Adrenal gland (tissue), 19 donors: ENCODE measurements at places on chromosomes 4 and X. TPM values are rescaled to one million over a fixed set of nuclear protein-coding genes. Genes with fewer than 3 reads are reported as not detected.
A peak's percentile ranks its signal among the peaks of the same experiment; 100 is the strongest.

RAB41 gene
- polyA plus RNA-seq: not detected

IL2 gene
- polyA plus RNA-seq: not detected

DNA sequence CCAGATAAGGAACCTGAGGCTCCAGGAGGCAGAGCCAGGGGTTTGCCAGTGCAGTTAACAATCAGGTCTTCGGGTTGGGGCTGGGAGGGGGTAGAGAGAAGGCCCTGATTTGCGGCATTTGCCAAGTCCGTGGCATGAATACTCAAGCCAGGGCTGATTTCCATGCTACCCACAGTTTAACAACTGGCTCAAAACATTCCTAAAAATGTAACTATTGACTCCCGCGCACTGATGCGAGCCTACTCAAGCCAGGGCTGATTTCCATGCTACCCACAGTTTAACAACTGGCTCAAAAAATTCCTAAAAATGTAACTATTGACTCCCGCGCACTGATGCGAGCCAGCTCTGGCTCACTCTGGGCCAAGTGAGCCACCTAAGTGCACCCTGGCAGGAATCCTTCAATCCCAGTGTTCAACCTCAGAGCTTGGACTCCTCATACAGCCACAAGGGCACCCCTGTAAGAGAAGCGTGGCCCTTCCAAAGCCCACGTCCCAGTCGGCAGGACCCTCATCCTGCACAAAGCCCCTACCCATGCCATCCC is 75.6 kb downstream of the PPP2R2C start:
- DNase-seq: no peak

MTMR8 gene
- 2.0 TPM for polyA plus RNA-seq

GRIA3 gene
- 30.2 TPM for polyA plus RNA-seq

DNA sequence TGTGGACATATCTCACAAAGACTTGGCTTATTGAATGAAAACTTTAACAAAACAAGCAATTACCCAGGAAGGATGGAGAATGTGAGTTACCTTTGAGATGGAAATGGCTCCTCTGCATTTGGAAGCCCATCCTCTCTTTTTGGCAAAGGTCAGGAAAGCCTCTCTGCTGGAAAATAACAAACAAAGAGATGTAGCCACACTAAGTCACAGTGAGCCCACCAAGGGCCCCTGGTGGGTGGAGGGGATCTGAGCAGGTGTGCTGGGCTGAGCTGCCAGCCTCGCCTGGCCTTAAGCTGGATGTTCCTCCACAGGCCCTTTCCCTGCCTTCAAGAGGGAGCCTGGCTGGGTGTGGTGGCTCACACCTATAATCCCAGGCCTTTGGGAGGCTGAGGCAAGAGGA is 269.2 kb downstream of the HNRNPD start:
- DNase-seq: no peak

- no peak for DNase-seq
These were observed 17.0 kb upstream of the TMEM144 start for GRCh38 chr4:158193171-158193749.

CXorf66 gene
- polyA plus RNA-seq: not detected

GLRA3 gene
- 0.13 TPM for polyA plus RNA-seq

SLC35A2 gene
- 33.5 TPM for polyA plus RNA-seq

NDST3 gene
- polyA plus RNA-seq: 0.10 TPM

DNA sequence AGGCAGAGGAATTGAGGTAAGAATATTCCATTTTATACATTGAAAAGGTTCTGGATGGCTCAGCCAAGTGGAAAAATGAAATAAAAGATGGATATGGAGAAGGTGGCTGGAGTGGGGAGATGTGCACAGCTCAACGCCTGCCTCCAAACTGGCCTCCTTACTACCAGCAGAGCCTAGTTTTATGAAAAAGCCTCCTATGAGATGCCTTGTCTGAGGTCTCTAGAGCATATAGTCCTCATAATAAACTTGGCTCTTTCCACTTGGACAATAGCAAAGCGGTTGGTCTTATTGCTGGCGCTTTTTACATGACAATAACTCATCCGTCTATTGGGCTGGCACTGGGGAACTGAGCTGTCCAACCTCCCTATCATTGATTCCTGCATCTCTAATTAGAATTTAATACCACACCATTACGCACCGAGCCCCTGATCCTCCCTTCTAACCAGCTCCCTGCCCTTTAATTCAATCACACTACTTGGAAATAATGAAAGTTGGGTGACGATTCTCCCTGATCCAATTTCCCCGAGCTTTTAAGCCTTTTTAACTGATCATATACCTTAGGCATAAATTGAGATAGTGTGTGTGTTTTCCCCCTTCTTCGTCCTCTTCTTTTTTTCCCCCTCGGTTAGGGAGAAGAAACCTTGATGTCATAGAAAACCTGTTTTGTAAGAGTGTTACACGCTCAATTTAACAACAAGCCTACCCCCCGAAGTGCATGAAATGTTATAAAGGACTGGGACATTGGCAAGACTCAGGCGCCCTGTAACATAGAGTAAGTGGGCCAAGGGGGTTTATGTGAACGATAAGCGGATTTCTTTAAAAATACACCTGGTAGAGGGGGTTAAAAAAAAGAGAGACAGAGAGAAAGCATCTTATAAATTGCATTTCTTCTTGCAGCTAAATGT is at the start of gene PHOX2B:
PHOX2B (minus strand) TSS at position 155 of the 905 bp plus-strand sequence; CDS start at position 40, 115 bp downstream.
- DNase-seq: no peak

DNA sequence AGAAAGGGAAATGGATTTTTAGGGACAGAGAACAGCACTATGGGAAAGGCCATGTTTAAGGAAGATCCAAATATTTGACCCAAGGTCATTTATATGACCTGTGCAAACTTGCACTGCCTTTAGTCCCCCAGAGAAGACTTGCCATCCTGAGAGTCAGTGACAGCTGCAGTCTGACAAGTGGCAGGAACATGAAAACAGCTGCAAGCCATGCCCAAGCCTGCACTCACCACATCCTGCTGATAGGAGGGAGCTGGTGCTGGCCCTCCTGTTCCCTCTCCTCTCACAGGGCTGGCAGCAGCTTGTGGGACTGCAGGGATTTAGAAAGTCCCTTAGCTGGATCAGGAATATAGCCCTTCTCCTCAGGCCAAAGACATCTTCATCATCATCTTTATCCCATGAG is 187.7 kb downstream of the RAP1GDS1 start:
- no peak for DNase-seq

- DNase-seq: no peak
These were observed 193.4 kb upstream of the GPR101 start for GRCh38 chrX:137227151-137227550.

DNA sequence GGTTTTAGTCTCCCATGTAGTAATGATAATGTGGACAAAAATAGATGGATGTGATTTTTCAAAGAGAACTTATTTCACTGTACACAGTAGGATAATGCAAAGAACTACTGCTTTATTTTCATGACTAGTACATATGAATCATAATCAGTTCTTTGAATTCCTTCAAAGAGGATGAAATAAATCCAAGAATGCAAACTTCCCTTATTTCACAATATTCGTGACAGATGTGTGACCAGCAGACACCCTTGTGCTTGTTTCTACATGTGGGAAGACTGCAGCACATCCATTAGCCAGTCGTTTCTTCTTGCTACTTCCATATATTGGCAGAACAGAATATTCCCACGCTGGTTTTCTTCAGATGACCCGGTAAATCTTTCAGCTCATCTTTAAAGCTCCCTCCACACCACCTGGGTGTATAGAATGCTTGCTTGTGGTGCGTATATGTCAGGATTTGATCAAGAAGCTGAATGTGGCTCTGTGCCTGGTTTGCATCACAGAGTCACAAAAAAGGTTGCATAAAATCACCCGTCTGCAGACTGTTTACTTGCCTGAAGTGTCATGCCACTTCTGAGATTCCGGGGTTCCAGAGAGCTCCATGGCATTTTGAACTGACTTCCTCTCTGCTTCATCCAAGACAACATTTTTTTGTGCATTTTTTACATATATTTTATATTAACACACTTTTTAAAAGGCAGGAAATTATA is 47.7 kb upstream of the FAT4 start:
- no peak for DNase-seq

DNA sequence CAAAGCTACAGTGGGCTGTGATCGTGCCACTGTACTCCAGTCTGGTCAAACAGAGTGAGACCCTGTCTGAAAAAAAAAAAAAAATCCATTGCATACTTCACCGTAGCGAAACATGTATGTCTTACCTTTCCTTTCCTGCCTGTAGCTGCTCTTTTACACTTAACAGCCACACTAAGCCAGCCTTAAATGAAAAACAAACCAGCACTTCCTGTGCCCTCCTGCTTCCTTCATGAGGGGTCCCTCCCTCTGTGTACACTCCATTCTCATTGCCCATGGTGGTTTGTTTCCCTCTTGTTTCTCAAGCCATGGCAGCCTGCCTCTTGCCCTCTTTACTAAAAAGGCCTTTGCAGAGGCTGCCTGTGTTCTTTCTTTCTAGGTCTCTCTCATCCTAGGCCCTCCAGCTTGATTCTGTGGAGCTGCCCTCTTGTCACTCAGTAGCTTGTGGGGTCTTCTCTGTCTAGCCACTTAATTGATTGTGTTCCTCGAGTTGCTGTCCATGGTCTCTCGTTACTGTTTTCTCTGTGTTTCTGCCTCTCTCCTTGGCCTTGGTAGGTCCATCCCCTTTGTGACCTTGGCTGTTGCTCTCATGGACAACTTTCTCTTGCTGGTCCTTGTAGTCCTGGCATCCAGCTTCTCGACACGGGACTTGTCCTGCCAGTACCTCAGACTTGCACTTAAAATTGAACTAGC is 52.1 kb upstream of the MSANTD1 start:
- DNase-seq: no peak

RPL10 gene
- polyA plus RNA-seq: 3,645 TPM

GRCh38 chrX:123085311-123085940 is 98.7 kb upstream of the GRIA3 start:
- no peak for DNase-seq

TRIM61 gene
- 1.5 TPM for polyA plus RNA-seq

LEF1 gene
- polyA plus RNA-seq: 24.9 TPM

GRCh38 chrX:33434256-33435092 is 223.1 kb upstream of the DMD start:
- DNase-seq: peak; percentile 31

GRCh38 chr4:146247356-146247755 is 33.0 kb downstream of the REELD1 start:
- no peak for DNase-seq

DNA sequence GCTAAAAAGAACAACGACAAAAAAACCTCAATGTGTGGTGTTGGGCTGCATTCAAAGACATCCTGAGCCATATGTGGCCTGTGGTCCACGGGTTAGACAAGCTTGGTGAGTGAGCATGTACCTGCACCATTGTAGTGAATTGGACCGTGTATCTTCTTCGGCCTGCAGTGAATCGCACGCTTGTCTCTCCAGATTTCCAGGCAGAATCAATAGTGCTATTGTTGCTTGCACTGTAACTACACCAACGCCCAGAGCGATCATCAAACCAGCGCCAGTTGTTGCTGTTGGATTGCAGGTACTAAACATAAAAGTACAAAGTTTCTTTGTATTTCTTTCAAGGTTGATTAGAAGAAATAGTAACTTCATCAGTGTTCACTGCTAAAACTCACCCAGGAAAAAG is 101.6 kb downstream of the HUWE1 start:
- DNase-seq: no peak

- DNase-seq: no peak
These were observed 357.6 kb upstream of the CPEB2 start for GRCh38 chr4:14644580-14645282.

GRCh38 chr4:128811571-128812441 is 2.3 kb downstream of the JADE1 start:
- DNase-seq: peak; percentile 95
